ENCODE measurements at places on chromosomes 11 and 22. TPM values are rescaled to one million over a fixed set of nuclear protein-coding genes. Genes with fewer than 3 reads are reported as not detected.

DNA sequence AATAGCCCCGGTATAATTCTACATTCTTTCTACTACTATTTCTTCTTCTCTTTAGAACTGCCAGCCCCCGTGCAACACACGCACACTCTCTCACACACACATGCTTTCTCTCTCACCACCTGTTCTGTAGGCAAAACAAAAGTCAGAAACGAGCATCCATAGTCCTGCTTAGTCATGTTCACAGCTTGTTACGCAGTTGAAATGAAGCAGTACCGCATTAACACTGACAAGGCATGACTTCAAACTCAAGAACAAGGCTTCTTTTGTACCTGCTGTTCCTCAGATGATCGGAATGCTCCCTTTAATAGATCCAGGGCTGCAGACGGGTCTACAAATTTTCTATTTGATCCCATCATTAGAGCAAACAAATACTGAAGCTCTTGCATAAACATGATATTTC, 42.2 kb downstream of the USP28 start:
- no peaks in the 10 kb centered on the region for H3K4me1 ChIP-seq
- H3K4me3 ChIP-seq = no peak overlapping the region
- no peak for DNase-seq

DNA sequence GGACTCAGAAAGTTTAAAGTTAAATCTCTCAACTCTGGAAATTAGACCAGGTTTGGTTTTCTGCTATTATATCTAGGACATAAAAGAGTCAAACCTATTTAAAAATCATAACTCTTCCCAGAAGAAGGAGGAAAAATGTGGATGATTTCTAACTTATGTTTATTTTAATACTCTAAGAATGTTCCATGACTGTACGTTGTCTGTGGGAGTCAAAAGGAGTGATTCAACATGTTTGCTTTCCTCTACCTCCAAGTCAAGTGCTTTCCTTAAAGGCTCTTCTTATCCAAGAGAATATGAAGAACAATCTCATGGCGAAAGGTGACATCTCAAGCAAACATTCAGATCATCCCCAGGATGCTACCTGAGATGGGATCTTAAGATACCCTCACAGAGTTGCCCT, 21.6 kb downstream of the OR51E1 start:
- H3K27me3 ChIP-seq = no peaks in the 10 kb centered on the region
- no peaks in the 10 kb centered on the region for H3K36me3 ChIP-seq

DNA sequence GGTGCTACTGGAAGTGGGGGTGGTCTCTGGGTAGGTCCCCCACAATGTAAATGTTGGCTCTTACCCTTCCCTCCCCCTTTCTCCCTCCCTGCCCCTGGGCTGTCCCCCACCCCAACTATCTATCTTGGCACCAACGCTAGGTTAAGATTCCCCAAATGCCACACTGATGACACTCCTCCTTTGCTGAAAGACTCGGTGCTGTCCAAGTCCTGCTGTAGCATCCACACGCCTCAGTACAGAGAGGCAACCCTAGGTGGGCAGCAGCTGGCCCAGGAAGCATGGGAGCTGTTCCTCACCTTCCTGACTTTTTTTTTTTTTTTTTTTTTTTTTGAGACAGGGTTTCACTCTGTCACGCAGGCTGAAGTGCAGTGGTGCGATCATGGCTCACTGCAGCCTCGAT, 3.4 kb upstream of the KCTD17 start:
- no peak for DNase-seq
- peaks cover 32% of the 10 kb centered on the region for H3K4me1 ChIP-seq
- H3K27me3 ChIP-seq = peaks cover 16% of the 10 kb centered on the region
- no peaks in the 10 kb centered on the region for H3K36me3 ChIP-seq
- H3K4me3 ChIP-seq = no peak overlapping the region

The P2RY6 gene
- total RNA-seq = 1.3 TPM

GRCh38 chr22:19851291-19852176, 3.1 kb downstream of the GNB1L start:
- no peaks in the 10 kb centered on the region for H3K27me3 ChIP-seq
- no peak for DNase-seq
- no peak overlapping the region for H3K4me3 ChIP-seq
- H3K27ac ChIP-seq = no peak overlapping the region
- peaks cover 69% of the 10 kb centered on the region for H3K4me1 ChIP-seq

- H3K27ac ChIP-seq = no peak overlapping the region
- H3K4me3 ChIP-seq = no peak overlapping the region
- no peaks in the 10 kb centered on the region for H3K36me3 ChIP-seq
Observed at GRCh38 chr11:72460091-72460647, 25.8 kb upstream of the CLPB start.

GRCh38 chr11:7898666-7899283, 32.3 kb downstream of the OR10A6 start:
- H3K27me3 ChIP-seq = no peaks in the 10 kb centered on the region
- H3K4me3 ChIP-seq = no peak overlapping the region
- H3K27ac ChIP-seq = no peak overlapping the region
- peaks cover 10% of the 10 kb centered on the region for H3K4me1 ChIP-seq

DNA sequence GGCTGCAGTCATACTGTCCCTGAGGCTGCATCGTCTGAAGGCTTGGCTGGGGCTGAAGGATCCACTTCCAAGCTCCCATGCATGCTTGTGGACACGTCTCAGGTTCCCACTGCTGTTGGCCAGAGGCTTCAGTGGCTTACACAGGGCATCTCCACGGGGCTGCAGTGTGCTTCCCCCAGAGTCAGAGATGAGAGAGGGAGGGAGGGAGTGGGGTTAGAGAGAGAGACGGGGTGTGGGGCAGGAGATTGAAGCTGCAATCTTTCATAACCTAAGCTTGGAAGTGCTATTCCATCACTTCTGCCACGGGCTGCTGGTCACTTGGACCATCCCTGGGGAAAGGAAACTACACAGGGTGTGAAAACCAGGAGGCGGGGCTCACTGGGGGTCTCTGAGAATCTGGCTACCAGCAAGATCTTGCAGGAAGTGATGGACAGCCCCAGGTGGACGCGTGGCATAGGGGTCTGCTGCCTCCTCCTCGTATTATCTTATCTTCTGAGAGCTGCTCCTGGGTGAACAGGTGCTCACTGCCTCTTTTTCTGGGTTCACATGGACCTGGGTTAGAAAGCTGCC, 63.0 kb upstream of the MYEOV start:
- peak; percentile 15 for DNase-seq
- H3K36me3 ChIP-seq = no peaks in the 10 kb centered on the region
- H3K27me3 ChIP-seq = no peaks in the 10 kb centered on the region
- H3K4me1 ChIP-seq = no peaks in the 10 kb centered on the region

The KRTAP5-11 gene
- not detected for total RNA-seq

GRCh38 chr11:126588630-126589491, 233.4 kb downstream of the ST3GAL4 start:
- no peak for DNase-seq
- H3K4me1 ChIP-seq = peaks cover 13% of the 10 kb centered on the region
- no peaks in the 10 kb centered on the region for H3K36me3 ChIP-seq
- no peak overlapping the region for H3K4me3 ChIP-seq

DNA sequence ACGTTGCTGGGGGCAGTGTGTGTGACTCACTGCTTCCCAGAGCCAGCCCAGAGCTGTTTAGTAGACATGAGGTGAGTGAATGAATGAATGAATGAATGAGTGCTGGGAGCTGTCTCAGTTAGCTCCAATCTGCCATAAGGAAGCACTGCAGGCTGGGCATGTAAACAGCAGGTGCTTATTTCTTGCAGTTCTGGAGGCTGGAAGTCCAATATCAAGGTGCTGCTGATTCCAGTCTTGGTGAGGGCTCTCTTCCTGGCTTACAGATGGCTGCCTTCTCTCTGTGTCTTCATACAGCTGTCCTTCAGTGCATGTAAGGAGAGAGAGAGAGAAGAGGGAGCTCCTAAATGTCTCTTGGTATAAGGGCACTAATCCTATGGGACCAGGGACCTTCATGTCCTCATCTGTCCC, 4.1 kb downstream of the C11orf21 start:
- peaks cover 7% of the 10 kb centered on the region for H3K4me1 ChIP-seq
- no peak overlapping the region for H3K4me3 ChIP-seq
- H3K27ac ChIP-seq = no peak overlapping the region

- peaks cover 30% of the 10 kb centered on the region for H3K4me1 ChIP-seq
- H3K36me3 ChIP-seq = no peaks in the 10 kb centered on the region
- DNase-seq = no peak
- no peak overlapping the region for H3K4me3 ChIP-seq
Observed at GRCh38 chr11:34823639-34824038, 92.5 kb downstream of the APIP start.

GRCh38 chr22:36048911-36049677, 20.5 kb upstream of the RBFOX2 start:
- no peaks in the 10 kb centered on the region for H3K4me1 ChIP-seq
- no peaks in the 10 kb centered on the region for H3K27me3 ChIP-seq
- no peak for DNase-seq
- no peak overlapping the region for H3K27ac ChIP-seq
- no peak overlapping the region for H3K4me3 ChIP-seq

The OSM gene
- total RNA-seq = not detected

The CNIH2 gene
- not detected for total RNA-seq

DNA sequence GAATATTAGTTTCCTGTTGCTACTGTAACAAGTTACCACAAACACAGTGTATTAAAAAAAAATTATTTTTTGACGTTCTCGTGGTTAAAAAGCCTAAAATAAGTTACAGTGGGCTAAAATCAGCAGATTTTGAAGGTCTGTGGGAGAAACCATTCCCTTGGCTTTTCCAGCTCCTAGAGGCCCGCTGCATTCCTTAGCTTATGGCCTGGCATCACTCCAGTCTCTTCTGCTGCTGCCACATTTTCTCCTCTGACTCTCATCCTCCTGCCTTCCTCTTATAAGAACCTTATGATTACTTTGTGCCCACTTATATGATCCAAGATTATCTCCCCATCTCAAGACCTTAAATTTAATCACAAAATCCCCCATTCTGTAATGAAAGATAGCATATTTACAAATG, 392.7 kb downstream of the GUCY1A2 start:
- DNase-seq = peak; percentile 5
- no peak overlapping the region for H3K27ac ChIP-seq
- no peaks in the 10 kb centered on the region for H3K27me3 ChIP-seq
- no peaks in the 10 kb centered on the region for H3K36me3 ChIP-seq
- H3K4me1 ChIP-seq = no peaks in the 10 kb centered on the region
- no peak overlapping the region for H3K4me3 ChIP-seq

The ARHGAP42 gene
- total RNA-seq = 27.4 TPM

The SLC1A2 gene
- 13.4 TPM for total RNA-seq

The OR4D5 gene
- total RNA-seq = not detected

DNA sequence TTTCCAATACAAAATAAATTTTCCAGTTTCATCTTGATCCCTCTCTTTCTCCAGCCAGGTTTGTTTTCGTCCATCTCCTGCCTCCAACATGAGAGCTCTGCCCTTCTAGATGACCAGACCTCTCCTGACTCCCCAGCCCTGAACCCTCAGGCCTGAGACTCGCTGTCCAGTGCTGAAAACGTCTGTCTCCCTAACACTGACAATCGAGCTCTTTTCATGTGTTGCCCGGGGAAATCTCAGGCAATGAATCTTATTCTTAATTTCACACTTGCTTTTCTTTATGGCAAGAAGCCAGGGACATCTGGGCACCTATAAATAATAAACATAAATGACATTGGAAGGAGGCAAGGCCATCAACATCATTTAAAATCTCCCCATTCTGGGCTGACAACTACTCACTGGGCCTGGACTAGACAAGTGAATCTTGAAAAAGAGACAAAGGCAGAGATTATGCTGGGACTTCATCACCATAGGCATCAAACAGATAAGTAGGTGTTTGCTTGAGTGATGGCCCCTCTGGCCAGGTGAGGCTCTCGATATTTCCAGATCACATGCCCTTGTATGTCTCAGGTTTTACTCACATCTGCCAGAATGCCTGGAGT, 274.5 kb upstream of the B3GAT1 start:
- H3K27ac ChIP-seq = no peak overlapping the region
- no peaks in the 10 kb centered on the region for H3K4me1 ChIP-seq
- peak; percentile 21 for DNase-seq
- no peaks in the 10 kb centered on the region for H3K27me3 ChIP-seq
- H3K4me3 ChIP-seq = no peak overlapping the region

The SYT7 gene
- total RNA-seq = not detected

GRCh38 chr22:38518620-38519019, 12.5 kb upstream of the DDX17 start:
- DNase-seq = no peak
- no peaks in the 10 kb centered on the region for H3K27me3 ChIP-seq
- H3K27ac ChIP-seq = no peak overlapping the region
- no peak overlapping the region for H3K4me3 ChIP-seq

- DNase-seq = no peak
- H3K4me3 ChIP-seq = no peak overlapping the region
- H3K36me3 ChIP-seq = peaks cover 8% of the 10 kb centered on the region
- no peak overlapping the region for H3K27ac ChIP-seq
Observed at GRCh38 chr11:46551261-46551660, 42.6 kb downstream of the AMBRA1 start.

The TSSK2 gene
- total RNA-seq = not detected

The OR10A6 gene
- total RNA-seq = not detected

DNA sequence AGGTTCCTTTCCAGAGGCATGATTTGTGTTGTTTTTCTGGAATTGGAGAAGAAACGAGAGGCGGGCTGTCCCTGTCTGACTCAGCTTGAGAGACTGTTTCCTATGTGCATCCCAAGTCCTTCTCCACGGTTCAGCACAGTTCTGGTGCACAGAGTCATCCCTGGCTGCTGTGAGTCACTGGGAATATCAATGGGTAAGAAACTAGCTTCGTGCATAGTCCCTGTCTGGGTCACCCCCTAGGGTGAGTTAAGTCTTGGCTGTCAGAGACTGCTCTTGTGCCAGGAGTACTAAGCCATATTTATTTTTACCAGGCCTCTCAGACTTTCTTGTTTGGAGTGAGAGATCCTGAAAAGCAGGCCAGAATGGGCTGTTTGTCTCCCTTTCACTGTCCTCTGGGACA, 2.4 kb upstream of the LRP4 start:
- peaks cover 37% of the 10 kb centered on the region for H3K27me3 ChIP-seq
- peaks cover 30% of the 10 kb centered on the region for H3K4me1 ChIP-seq
- H3K4me3 ChIP-seq = no peak overlapping the region
- H3K36me3 ChIP-seq = no peaks in the 10 kb centered on the region

The OR8A1 gene
- total RNA-seq = not detected

DNA sequence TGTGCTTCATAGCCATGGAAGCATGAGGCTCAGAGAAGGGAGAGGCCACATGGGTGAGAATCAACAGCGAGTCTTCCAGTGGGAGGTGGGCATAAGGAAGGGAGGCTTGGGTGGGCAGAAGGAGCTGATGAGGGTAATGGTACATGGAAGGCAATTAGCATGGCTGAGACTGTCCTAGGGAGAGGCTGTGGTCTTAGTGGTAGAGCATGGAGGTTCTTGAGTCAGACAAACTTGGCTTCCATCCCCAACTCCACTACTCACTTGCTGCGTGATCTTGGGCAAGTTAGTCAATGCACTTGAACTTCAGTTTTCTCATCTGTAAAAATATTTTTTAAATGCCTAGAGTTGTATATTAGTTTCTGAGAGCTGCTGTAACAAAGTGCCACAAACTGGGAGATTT, 227.2 kb upstream of the E2F8 start:
- DNase-seq = no peak
- no peak overlapping the region for H3K27ac ChIP-seq
- H3K36me3 ChIP-seq = no peaks in the 10 kb centered on the region
- H3K27me3 ChIP-seq = no peaks in the 10 kb centered on the region
- no peaks in the 10 kb centered on the region for H3K4me1 ChIP-seq
